Tibial nerve (tissue), 4 donors: ENCODE measurements at places on chromosomes 7 and 10. TPM values are rescaled to one million over a fixed set of nuclear protein-coding genes. Genes with fewer than 3 reads are reported as not detected.

CHCHD2 gene
- 307 TPM for total RNA-seq

SDK1 gene
- total RNA-seq, result 15.1 TPM

LFNG gene
- 11.6 TPM for total RNA-seq

ANKRD22 gene
- not detected for total RNA-seq

CALCR gene
- total RNA-seq, result not detected

ANTXRL gene
- total RNA-seq, result not detected

TSPAN33 gene
- total RNA-seq, result 8.3 TPM

CCM2 gene
- total RNA-seq, result 43.9 TPM

IMMP2L gene
- 13.5 TPM for total RNA-seq

OPALIN gene
- total RNA-seq, result not detected

EN2 gene
- 0.98 TPM for total RNA-seq

DNA sequence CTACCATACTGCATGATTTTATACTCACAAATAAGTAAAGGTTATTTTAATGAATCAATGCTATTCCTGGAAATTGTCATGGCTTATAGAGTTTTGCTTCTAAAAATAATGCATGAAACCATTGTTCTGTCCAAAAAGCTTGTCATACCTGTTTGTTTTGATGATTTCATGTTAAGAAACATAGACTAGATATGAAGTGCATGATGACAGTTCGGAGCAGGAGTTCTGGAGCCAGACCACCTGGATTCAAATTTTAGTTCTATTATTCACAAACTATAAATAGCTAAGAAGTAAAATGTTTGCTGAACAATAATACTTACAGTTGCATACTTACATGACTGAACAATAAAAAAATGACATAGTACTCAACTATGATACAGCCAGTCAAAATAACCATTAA lies 107.0 kb upstream of the AKR1E2 start:
- DNase-seq, result no peak

DNA sequence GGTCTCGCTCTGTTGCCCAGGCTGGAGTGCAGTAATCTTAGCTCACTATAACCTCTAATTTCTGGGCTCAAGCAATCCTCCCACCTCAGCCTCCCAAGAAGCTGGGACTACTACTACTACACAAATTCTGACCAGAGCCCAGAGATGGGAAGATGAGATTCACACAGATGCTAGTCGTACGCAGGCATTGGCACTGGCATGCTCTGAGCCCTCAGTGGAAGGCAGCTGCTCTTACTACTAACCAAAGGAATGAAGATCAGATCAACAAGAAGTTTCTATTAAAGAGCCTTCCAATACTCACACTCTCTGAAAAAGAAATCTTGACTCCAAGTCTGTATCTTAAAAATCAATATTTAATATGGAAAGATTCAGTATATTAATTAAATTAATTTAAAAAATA lies 10.7 kb downstream of the GDF2 start:
- DNase-seq, result no peak

- DNase-seq, result no peak
Observed at GRCh38 chr10:18333621-18334020, 193.4 kb downstream of the CACNB2 start.

GRCh38 chr10:17029239-17029580 lies 100.4 kb downstream of the CUBN start:
- DNase-seq, result no peak

DNA sequence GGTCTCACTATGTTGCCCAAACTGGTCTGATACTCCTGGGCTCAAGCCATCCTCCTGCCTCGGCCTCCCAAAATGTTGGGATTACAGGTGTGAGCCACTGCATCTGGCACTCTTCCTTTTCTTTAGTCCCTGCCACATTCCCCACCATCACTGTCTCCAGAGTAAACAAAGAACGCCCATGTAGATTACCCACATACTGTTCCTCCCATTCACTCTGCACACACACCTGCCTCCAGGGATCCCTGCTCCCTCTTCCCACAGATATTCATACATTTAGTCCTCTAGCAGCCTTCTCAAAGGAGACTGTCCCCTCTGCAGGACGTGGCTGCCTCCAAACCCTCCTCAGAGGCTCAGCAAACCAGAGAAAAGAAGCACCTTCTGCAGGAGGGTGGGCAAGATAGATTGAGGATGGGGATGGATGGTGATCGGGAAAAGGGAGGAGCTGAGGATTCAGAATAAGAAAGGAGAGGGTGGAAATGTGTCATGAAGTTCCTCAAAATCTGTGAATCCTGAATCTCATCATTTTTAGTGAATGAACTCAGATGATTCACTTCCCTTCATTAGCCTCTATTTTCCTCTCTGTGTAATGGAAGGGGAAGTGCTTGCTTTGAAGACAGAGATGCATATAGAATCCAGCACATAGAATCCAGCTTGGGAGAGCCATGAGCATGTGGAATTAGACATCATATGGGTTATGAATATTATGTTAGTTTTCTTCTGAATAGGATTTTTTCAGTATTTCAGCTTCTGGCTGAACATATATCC lies 5.5 kb upstream of the PLAU start:
- DNase-seq, result no peak

GRCh38 chr10:114631666-114632417 lies 26.2 kb downstream of the ABLIM1 start:
- DNase-seq, result no peak

GRCh38 chr10:104259456-104259855 lies 4.8 kb downstream of the GSTO1 start:
- no peak for DNase-seq

DNA sequence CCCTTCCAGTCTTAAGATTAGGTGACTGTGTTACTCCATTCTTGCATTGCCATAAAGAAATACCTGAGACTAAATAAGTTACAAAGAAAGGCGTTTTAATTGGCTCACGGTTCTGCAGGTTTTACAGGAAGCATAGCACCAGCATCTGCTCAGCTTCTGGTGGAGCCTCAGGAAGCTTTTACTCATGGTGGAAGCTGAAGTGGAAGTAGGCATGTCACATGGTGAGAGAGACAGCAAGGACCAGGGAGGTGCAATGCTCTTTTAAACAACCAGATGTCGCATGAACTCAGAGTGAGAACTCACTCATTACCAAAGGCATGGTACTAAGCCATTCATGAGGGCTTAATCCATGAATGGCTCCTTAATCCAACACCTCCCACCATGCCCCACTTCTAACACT lies 34.0 kb upstream of the TMEM273 start:
- DNase-seq, result no peak

DNA sequence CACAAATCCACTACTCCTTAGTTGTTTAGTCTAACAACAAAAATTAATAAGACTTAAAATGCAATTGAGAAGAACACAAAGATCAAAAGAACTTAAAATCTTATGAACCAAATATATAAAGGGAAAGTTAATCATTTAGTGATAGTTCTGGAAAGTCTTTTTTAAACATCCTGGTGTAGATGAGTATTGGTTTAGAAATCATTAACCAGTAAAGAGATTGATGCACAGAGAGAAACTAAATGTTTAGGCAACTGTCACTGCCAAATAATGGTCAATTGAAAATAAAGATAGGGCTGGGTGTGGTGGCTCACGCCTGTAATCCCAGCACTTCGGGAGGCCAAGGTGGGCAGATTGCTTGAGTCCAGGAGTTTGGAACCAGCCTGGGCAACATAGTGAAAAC lies 44.9 kb downstream of the SP8 start:
- no peak for DNase-seq

GRCh38 chr7:96285579-96285978 lies 36.3 kb downstream of the SLC25A13 start:
- no peak for DNase-seq

- no peak for DNase-seq
Observed at GRCh38 chr10:91571671-91572070, 61.2 kb downstream of the PPP1R3C start.

DNA sequence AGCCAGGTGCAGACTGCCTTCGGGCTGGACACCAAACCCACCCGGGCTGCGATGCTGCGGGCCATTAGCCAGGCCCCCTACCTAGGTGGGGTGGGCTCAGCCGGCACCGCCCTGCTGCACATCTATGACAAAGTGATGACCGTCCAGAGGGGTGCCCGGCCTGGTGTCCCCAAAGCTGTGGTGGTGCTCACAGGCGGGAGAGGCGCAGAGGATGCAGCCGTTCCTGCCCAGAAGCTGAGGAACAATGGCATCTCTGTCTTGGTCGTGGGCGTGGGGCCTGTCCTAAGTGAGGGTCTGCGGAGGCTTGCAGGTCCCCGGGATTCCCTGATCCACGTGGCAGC lies 50.0 kb downstream of the VWA2 start:
- DNase-seq, result no peak

DNA sequence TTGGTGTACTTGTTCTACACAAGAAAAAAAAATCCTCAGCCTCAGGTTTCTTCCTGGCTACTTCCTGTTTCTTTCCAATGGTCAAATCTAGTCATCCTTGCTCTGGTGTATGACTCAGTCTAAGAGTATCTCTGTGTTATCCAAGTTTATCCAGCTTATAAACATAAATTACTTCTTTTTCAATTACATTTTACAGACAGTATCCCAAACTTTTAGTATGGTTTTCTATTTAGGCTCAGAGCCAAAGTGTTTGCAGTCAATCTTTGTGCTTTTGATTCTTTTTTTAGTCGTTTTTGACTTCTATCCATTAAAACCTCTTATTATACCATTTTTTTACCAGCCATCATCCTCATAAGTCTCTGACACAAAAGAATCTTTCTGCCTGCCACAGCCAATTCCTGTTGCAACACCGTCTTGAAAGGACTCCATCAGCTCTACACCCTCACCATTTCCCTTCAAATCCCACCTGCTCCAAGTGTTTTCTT lies 294.6 kb downstream of the PTEN start:
- no peak for DNase-seq

DNA sequence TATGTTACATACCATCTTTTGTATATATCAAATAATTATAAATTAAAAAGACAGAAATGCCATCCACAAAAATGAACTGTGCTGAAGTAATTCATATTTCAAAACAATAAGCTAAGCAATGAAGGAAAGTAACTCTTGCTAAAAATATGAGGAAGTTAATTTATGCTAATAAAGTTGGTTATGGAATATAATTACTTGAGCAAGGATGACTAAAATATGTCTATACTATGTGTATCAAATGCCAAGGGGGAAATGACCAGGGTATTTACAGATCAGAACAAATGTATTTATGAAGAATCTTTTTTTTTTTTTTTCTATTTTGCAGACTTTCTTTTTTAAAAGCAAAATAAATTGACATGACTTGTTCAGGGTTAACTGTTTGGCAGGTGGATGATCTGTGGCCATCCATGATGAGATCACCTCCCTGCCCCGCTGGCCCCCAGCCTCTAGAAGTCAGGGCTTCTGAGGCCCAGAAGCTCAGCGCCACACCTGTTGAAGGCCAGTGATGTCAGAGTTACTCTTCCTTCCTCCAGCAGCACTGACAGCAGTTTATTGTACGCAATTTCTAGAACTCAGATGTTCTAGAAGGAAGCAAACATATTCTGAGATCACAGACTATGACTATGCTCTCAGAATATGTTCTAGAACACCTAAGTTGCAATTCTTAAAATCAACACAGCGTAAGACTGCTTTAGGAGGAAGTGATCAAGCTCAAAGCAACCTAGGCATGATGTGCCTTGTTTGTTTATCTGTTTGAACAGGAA lies 196.1 kb upstream of the KLF14 start:
- no peak for DNase-seq

GRCh38 chr10:82888809-82889455 lies 1013.9 kb downstream of the NRG3 start:
- DNase-seq, result no peak

GRCh38 chr7:29109358-29109757 lies 37.0 kb downstream of the CPVL start:
- DNase-seq, result no peak

- no peak for DNase-seq
Observed at GRCh38 chr7:152633504-152633903, 42.4 kb downstream of the XRCC2 start.

DNA sequence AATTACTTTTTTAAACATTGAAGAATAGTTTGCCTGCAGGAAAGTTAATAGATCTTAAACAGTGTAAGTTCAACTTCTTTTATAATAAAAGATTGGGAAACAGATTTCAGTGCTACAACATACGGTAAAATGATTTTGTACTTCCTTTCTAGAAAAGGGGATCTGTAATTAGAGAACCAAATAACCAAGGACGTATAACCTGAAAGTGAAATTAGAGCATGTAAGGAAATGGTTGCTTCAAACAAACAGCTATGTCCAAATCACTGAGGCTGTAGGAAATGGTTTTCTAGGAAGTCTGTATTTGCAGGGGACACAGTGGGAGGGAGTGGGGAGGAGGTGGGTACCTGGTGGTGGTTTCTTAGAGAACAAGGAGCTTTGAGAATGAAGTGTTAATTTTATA lies 57.9 kb upstream of the EXOC6 start:
- no peak for DNase-seq

DNA sequence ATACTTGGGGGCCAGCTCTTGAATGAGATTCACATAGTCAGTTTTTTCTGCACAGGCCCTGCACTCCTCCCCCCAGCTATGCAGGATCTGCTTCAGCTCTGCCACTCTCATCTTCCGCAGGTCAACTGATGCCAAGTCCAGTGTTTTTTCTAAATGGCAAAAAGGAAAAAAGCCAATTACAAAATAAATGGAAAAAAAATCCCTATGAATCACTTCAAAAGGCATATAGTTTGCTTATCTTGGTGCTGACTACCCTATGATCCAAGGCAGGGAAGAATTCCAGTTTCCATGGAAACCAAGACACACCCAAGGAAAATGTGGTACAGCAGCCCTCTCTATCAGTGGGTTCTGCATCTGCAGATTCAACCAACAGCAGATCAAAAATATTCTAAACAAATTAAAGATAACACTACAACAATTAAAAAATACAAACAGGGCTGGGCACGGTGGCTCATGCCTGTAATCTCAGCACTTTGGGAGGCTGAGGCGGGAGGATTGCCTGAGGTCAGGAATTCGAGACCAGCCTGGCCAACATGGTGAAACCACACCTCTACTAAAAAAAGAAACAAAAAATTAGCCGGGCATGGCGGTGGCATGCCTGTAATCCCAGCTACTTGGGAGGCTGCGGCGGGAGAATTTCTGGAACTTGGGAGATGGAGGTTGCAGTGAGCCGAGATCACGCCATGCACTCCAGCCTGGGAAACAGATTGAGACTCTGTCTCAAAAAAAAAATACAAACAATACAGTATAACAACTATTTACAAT lies 17.6 kb downstream of the CDNF start:
- no peak for DNase-seq

GRCh38 chr7:44964831-44965440 lies 13.9 kb downstream of the MYO1G start:
- DNase-seq, result no peak

DNA sequence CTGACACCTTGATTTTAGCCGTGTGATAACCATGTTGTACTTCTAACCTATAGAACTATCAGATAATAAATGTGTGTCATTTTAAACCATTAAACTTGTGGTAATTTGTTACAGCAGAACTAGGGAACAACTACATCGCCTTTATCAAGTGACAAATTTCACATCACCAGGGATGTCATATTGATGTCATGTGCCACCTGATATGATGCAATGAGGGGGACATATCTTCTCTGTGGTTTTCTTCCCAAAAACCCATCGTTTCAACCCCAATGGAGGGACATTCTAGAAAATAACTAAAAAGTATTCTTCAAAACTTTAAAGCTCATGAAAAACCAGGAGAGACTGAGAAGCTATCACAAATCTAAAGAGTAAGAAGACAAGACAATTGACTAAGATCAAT lies 212.2 kb downstream of the ETV1 start:
- DNase-seq, result no peak

- DNase-seq, result peak; percentile 36
Observed at GRCh38 chr7:105691680-105692564, 110.6 kb upstream of the EFCAB10 start.
